ENCODE measurements at places on chromosomes 3 and 15.

- DNase-seq = no peak
These were observed 24.9 kb downstream of the ZMAT3 start for GRCh38 chr3:179046497-179047353.

DNA sequence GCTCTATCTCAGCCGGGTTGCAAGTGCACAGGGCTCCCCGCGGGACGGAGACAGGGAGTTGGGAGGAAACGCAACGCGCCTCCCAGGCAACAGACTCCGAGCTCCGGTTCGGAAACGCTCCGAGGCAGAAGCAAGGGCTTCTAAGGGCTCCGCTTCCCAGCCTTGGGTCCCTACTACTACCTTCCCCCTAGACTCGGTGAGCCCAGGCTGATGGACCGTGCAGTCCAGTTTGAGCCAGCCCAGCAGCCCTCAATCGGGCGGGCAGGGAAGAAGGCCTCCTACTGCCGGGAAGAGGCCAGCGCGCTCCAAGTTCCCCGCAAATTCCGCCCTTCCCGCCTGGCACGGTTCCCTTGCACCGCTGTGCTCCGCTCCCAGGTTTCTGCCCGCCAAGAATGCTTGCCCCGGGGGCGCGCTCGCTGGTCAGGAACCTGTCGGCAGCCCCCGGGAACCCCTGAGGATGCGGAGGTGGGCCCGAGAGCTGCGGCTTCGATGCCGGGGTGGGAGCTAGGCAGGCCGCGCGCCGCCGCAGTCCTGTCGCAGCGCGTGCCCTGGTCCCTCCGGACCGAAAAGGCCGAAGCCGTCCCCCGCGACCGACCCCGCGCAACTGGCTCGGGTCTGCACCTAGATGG is 728 bp downstream of the TRANK1 start:
- DNase-seq = no peak

DNA sequence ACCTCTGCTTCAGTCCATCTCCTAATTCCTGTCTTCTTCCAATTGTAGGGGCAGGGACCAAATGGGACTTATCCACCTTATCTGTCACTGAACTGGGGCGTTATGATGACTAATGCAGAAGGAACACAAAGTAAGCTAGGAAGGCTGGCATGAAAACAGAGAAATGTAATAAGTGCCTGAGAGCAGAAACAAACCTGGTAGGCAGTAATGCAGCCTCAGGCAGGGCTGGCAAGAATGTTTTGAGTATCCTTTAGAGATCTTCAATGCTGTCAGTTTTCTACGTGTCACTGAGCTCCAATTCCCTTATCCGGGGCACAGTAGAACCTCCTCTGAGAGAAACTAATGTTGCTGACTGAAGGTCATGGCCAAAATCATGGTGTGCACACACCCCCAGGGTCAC is 246.2 kb upstream of the TBL1XR1 start:
- no peak for DNase-seq

- no peak for DNase-seq
These were observed 1.3 kb downstream of the FRMD5 start for GRCh38 chr15:44193651-44194322.

Measured in effector CD4-positive, alpha-beta T cell (primary cell).